ENCODE measurements at places on chromosomes 12 and 14.

- DNase-seq = no peak
These were observed 53.4 kb upstream of the DACT1 start for GRCh38 chr14:58584383-58584782.

- peak; percentile 93 for DNase-seq
These were observed 183.1 kb downstream of the TMTC3 start for GRCh38 chr12:88325076-88325815.

DNA sequence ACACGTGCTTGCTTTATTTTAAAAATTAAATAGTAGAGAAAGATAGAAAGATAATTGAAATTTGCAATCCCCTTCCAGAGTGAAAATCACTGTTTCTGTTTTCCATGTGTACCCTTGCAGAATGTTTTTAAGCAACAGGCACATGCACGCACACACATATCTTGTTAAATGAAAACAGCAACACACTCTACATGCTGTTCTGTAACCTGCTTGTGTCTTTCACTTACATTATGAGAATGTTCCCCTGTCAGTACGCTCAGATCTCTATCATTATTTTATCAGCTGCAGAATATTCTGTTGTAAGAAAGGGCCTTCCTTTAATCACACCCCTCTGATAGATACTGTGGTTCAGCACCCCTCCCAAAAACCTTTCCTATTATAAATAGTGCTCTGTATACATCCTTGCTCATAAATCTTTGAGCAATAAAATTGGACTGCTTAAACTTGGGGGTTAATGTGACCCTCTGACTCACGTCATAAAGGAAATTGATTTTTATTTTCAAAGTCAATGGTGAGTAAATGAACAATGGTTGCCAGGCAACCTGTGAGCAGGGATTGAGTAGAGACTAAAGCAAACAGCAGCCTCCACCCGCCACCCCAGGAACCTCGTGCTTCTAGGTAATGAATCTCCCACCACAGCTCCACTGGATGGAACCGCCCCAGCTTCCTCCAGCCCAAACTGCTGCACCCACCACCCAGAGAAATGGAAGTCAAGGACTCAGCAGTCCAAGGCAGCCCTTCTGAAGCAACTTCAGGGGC is 31.9 kb upstream of the CHGA start:
- DNase-seq = no peak

GRCh38 chr14:96756745-96757144 is 40.4 kb upstream of the VRK1 start:
- DNase-seq = no peak

GRCh38 chr12:22624870-22625761 is at the start of gene ETNK1:
ETNK1 (plus strand) TSS chr12:22625171; CDS start chr12:22625431, 260 bp downstream.
- peak; percentile 94 for DNase-seq

GRCh38 chr12:30345744-30346471 is 349.8 kb downstream of the IPO8 start:
- no peak for DNase-seq

GRCh38 chr14:78228702-78229327 is 58.6 kb downstream of the NRXN3 start:
- no peak for DNase-seq

DNA sequence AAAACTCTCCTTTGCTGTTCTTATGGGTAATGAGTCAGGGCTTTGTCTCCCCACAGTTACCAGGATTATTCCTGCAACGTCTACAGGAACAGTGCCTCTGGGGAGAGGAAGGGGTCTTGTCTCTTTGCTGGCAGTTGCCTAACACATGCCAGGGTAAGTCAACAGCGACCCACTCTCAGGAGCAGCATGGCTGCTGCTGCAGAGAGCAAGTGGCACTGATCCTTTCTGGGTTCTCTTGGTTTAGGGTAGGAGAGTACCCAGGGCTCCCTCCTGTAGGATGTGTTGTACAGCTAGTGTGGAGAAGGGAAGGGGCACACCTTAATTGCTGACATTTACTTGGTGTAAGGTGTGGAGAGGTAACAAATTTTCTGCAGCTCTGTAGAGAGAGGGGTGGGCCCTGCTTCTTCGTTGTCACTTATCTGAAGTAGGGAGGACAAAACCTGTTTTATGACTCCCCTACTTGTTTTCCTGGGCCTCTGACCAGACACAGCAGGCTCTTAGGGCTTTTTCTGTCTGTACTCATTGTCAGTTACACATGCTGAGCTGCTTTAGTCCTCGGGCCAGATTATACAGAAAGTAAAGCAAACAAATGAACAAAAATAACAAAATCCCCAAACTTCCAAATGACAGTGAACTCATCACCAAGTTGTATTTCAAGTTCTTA is 168.2 kb downstream of the ACSS3 start:
- DNase-seq = peak; percentile 4

DNA sequence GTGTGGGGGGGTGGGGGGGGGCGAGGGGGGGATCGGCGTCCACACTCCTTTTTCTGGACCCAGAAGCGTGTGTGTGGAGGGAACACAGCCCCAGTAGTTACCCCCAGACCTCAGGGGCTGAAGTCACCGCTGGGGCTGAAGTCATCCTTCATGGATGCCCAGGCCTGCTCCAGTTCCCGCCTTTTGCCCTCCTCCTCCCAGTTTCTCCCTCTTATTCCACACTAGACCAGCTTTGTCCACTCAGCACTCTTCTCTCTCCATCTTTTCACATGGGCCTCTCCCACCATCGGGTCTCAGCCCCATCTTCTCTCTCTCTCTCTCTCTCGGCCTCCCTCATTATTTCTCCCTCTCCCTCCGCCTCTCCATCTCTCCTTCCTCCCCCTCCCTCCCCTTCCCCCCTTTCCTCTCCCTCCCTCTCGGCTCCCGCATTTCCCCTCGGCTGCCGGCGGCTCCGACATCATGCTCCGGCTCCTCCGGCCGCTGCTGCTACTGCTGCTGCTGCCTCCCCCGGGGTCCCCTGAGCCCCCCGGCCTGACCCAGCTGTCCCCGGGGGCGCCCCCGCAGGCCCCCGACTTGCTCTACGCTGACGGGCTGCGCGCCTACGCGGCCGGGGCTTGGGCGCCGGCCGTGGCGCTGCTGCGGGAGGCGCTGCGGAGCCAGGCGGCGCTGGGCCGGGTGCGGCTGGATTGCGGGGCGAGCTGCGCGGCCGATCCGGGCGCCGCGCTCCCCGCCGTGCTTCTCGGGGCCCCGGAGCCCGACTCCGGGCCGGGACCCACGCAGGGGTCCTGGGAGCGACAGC is at the start of gene P3H3:
Gene P3H3 (plus strand): TSS at position 426 of the 799 bp plus-strand sequence. CDS start 34 bp downstream, at position 460.
- peak; percentile 80 for DNase-seq

- DNase-seq = no peak
These were observed 29.0 kb downstream of the MAGOHB start for GRCh38 chr12:10584415-10584814.

GRCh38 chr12:75953312-75953906 is 78.2 kb downstream of the PHLDA1 start:
- peak; percentile 83 for DNase-seq

GRCh38 chr14:23354990-23355389 is 2.3 kb upstream of the SLC22A17 start:
- DNase-seq = no peak

- no peak for DNase-seq
These were observed 63.8 kb downstream of the DACT1 start for GRCh38 chr14:58701604-58702003.

GRCh38 chr12:68170726-68171125 is 11.2 kb upstream of the IFNG start:
- no peak for DNase-seq

DNA sequence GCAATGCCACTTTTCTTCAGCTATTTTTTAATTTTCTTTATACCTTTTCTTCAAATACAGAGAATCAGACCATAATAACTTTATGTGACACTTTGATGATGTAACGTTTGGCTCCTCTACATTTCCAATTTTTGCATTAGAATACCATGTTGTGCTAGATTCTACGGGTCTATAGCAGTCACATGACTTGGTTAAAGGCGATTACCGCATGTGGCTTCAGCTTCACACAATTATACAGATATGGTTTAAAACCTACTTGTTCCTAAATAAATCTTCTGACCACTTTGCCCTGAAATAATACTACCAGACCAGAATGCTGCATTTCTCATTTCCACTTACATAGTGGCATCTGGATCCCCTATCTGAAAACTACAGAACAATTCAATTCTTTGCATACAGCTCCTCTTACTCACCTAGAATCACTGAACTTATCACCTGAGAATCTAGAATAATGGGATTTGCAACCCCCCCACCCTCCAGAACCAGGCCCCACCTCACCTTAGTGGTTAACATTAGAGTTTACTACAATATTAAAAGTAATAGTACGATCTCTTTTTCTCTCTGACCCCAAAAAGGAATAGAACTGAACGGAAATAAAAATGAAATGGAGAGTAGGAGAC is 1.3 kb downstream of the MAX start:
- DNase-seq = peak; percentile 15

DNA sequence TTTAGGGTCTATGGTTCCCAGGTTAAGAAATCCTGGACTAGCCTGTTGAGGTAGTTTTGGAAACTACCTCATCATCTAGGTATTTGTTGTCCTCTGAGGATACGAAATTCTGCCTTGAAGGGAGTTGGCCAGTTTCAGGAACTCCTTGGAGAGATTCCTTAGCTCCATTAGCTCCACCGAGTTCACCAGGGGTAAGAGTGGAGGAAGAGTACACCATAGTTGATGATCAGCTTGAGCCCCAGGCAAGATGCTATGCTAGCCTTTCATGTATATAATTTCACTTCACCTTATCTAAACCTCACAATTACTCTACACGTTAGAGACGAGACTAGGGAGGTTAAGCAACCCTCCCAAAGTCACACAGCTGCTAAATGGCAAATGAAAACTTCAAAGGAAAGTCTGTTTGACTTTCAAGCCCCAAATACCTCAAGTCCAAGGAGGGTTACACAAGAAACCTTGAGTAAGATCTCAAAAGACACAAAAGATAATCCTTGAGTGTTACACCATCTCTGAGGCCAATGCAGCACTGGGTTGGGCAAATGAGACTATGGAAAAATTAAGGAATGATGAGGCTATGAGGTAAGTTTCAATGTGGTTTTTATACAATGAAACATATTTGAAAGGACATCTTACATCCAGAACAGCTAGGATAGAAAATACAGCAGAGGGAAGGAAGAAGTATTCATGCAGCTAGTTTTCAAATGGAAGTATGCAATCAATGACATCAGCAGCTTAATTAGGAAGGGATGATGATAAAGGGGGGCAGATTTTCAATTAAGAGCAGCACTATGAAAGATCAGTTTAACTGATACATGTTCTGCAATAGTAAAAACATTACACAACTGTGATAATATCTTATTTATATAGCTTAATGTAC is 97.2 kb upstream of the KRAS start:
- DNase-seq = peak; percentile 73

GRCh38 chr12:105554223-105554678 is 223.8 kb downstream of the C12orf75 start:
- no peak for DNase-seq

DNA sequence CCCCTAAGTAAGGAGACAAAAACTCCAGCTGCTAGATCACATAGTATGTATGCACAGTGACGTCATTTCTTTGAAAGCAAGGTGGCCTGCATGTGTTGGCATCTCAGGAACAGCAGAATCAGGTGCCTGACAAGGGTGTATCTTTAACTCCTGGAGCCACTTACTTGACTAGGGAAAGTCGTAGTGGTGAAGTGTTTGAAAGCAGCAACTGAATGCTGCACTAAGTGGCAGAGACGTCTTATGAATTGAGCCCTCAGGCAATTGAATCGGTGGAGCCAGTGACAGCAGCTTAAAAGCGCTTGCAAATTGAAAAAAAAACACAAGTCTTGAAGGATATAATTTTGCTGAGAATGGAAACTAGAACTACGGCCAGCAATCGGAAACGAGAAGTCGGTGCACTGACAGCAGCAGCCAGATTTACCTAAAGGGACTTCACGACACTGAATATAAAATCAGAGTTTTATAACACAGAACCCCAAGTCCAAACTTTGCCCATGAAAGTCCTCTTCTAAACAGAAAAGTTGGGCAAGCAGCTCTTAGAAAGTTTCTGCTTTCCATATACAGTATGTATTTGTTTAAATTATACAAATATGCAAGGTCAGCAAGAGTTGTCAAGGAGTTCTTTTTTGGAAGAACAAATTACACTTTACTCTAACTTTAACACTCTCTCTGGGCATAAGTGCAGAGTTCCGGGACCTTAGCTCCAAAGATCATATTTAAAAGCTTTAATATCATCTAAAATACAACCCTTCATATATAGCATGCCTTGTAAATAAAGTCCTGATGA is 1.1 kb downstream of the IGF1 start:
- DNase-seq = no peak

DNA sequence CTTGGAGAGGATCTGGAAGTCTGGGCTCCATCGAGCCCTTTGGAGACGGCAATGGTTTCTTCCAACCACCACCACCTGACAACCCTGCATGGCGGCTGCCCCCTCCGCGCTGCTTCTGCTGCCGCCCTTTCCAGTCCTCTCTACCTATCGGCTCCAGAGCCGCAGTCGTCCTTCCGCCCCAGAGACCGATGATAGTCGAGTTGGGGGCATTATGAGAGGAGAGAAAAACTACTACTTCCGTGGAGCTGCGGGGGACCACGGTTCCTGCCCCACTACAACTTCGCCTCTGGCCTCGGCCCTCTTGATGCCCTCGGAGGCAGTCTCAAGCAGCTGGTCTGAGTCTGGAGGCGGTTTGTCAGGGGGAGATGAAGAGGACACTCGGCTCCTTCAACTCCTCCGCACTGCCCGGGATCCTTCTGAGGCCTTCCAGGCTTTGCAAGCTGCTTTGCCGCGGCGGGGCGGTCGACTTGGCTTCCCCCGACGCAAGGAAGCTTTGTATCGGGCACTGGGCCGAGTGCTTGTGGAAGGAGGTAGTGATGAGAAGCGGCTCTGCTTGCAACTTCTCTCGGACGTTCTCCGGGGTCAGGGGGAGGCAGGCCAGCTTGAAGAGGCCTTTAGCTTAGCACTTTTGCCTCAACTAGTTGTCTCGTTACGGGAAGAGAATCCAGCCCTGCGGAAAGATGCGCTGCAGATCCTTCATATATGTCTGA is 499 bp downstream of the TOGARAM1 start:
- peak; percentile 54 for DNase-seq

DNA sequence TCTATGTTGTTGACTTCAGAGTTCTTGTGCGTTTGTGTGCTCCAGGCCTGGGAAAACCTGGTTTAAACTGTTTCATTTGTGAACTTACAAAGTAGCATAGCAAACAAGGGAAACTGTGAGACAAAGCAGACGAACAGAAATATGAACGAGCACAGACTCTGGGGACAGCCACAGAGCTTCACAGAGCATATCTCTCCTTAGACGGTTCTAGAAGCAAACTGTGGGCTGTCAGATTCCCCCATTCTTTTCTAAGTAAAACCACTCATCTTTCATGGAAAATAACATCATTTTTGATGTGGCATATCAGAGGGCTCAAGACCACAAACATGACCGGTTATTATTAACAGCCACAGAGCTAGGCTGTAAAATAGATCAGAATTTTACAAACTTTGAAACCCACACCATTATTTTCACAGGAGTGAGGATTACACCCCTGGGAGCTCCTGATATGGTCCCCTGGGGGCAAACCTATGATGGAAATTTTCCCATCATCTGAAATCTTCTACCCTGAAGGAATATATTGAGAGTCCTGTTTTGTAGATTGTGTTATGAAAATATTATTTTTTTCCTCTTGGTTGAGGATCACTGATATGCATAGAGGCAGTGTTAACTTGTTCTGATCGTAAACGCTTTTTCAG is 102.0 kb downstream of the ADGRD1 start:
- DNase-seq = no peak

DNA sequence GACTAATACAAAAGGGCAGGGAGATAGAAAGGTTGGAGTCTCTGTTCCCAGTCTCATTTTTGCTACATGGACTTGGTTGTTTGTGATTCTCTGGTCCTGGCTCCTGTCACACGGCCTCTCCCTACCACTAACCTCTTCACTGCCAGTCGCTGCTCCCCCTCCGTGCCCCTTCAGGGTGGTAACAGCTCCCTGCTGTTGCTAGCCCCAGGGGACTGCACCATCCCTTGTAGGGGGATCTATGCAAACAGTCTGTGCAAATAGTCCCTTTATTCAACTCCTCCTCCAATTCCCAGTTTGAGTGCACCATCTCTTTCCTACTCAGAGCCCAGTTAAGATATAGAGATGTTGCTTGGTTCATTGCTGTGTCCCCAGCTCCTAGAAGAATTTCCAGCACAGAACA is 51.1 kb downstream of the CCDC60 start:
- DNase-seq = no peak

Data from mesenchymal stem cell (in vitro differentiated cells and primary cell).